ENCODE measurements at places on chromosomes 7 and 10.

GRCh38 chr7:23956772-23957576, 247.0 kb downstream of the STK31 start:
- DNase-seq, result no peak

DNA sequence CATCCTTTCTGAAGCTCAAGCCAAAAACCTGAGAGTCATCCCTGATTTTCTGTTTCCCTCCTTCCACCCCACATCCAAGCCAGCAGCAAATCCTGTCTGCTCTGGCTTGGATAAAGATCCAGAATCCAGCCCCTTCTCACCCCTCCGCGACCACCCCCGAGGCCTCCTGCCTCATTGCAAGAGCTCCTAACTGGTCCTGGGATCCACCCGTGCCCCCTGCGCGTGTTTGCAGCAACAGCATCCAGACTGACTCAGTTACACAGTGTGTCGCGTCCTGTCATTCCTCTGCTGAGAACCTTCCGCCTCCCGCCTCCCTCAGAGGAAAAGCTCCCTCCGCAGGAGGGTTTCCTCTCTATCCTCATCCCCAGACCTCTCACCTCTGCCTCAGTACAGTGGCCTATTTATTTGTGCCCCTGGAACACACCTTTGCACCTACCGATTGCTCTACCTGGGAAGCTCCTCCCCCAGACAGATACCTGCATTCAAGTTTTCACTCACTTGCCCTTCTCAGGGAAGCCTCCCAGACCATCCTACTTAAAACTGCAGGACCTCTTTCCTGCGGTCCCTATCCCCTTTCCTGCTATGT, 21.6 kb upstream of the GRID1 start:
- no peak for DNase-seq

GRCh38 chr10:124558339-124559321, 97.0 kb downstream of the LHPP start:
- DNase-seq, result no peak

GRCh38 chr7:84043661-84044191, 150.9 kb downstream of the SEMA3A start:
- no peak for DNase-seq

DNA sequence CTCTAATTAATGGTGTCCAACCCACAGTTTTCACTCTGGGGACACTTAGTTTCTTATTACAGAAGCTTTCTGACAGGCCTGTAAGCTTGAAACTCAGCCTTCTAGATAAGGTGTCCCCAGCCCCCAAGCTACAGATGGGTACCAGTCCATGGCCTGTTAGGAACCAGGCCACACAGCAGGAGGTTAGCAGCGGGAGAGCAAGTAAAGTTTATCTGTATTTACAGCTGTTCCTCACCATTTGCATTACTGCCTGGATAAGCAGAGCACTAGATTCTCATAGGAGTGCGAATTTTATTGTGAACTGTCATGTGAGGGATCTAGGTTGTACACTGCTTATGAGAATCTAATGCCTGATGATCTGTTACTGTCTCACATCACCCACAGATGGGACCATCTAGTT, 93.7 kb downstream of the TMEM26 start:
- no peak for DNase-seq

- no peak for DNase-seq
Measured at GRCh38 chr10:4843525-4844180, 17.6 kb downstream of the AKR1E2 start.

GRCh38 chr7:16727736-16728135, 25.8 kb upstream of the TSPAN13 start:
- DNase-seq, result no peak

- no peak for DNase-seq
Measured at GRCh38 chr7:15848362-15848761, 161.9 kb upstream of the MEOX2 start.

GRCh38 chr7:30584415-30584814, 10.3 kb upstream of the GARS1 start:
- no peak for DNase-seq

Data from activated naive CD4-positive, alpha-beta T cell (primary cell).